ENCODE measurements at places on chromosomes 12 and 14. TPM values are rescaled to one million over a fixed set of nuclear protein-coding genes. Genes with fewer than 3 reads are reported as not detected.
A peak's percentile ranks its signal among the peaks of the same experiment; 100 is the strongest.

- DNase-seq, result no peak
These were observed 57.8 kb upstream of the NAP1L1 start for GRCh38 chr12:76142305-76142704.

DNA sequence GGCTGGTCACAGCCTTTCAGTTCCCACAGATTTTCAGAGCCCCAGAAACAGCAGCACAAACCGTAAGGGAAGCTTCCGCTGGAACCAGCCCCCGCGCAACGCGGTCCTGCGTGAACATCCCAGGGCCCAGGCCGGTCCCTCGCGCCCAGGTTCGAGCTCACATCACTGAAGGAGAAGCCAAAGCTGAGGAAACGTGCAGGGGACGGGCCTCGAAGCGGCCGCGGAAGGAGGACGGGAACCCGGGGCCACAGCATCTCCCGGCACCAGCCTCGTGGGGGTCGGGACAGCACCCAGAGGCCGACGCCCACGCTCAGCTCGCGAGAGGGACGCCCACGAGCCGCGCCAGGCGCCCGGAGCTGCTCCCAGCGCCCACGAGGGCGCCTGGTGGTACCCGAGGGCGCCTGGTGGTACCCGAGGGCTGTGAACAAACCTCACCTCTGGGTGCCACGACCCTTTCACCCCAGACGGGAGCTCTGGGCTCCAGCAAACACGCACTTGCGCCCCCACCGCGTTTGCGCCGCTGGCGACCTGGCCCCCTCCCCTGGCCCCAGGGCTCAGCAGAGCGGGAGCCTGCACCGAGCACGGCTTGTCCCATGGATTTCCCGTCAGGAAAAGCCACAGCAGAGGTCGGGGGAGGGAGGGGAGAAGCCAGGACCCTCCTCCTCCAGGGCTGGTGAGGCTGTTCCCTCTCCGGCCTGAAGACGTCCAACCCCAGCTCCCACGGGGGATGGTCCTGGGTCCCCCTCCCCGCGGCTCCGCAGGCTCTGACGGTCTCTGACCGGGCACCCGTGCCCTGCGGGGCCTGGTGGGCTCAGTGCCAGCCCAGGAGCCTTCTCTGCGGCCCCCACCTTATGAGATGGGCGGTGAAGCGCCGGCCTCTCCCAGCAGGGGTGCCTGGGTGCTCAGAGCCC is 6.9 kb downstream of the LRCOL1 start:
- DNase-seq, result no peak

DNA sequence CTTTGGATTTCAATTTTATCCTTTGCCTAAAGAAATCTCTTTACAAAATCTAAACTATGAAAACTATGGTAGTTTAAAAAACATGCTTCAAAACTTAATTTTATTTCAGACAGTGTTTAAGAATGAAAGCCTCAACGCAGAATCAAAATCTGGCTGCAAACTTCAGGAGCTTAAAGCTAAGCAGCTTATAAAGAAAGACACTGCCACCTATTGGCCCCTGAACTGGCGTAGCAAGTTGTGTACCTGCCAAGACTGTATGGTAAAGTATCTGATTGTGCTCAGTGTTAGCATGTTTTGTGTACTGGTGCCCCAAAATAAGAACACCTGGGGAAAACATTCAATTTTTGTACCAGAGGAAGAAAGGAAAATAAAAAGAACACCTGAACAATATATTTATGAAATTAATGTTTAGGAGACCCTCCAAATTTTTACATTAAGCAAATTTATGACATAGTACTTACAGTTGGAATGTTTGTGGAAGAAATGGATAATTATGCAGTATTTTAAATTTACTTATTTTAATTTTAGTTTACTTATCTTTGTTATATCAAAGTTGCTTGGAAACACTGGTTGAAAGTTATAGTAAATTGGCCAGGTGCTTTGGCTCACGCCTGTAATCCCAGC is 12.2 kb downstream of the UBR7 start:
- peak; percentile 48 for DNase-seq

- peak; percentile 61 for DNase-seq
These were observed 121.7 kb downstream of the RALGAPA1 start for GRCh38 chr14:35687335-35687939.

DNA sequence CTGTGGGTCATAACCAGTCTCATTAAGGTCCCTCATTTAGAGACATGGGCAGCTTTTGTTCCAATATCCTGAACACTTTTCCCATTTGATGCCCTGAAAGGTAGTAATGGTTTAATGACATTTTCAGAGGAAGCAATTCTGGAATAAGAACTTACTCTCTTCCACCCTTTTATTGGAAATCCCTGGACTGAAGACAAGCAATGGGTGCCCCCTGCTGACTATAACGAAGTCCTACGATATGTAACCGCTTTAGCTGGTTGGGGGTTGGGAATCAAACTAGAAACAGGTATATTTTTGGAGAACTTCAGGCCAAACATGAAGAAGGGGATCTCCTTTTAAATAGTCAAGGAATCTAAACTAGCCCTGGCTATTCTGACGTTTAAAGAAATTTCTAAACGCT is 20.5 kb downstream of the SARNP start:
- DNase-seq, result peak; percentile 45

GRCh38 chr14:49972823-49973222 is 79.9 kb downstream of the ARF6 start:
- peak; percentile 84 for DNase-seq

GRCh38 chr12:116945886-116946550 is 35.3 kb downstream of the FBXW8 start:
- DNase-seq, result no peak

- no peak for DNase-seq
These were observed 1.0 kb downstream of the APOF start for GRCh38 chr12:56361487-56362129.

GRCh38 chr14:36525746-36526099 is 5.7 kb upstream of the NKX2-1 start:
- DNase-seq, result no peak

- no peak for DNase-seq
These were observed 15.7 kb upstream of the ANO2 start for GRCh38 chr12:5960783-5961182.

DNA sequence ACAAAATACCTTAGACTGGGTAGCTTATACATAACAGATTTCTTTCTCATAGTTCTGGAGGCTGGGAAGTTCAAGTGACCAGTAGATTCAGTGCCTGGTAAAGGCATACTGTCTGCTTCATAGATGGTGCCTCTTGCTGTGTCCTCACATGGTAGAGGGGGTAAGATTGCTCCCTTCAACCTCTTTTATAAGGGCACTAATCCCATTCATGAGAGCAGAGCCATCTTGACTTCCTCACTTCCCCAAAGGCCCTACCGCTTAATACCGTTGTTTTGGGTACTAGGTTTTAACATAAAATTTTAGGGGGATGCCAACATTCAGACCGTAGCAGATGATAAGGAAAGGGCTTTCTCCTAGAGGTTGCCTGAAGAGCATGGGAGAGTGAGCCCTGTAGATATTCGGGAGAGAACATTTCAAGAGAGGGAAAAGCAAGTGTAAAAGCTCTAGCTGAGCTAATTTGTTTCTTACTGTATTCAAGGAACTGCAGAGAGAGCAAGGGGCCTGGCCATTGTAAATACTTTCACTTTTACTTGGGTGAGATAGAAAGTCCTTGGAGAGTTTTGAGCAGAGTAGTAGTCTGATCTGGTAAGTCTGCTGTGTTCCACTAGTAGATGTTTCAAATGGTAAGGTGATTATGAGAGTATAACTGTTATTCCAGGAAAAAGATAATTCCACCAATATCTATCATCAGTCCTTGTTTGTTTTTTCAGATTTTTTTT is 27.3 kb downstream of the FRS2 start:
- DNase-seq, result no peak

DNA sequence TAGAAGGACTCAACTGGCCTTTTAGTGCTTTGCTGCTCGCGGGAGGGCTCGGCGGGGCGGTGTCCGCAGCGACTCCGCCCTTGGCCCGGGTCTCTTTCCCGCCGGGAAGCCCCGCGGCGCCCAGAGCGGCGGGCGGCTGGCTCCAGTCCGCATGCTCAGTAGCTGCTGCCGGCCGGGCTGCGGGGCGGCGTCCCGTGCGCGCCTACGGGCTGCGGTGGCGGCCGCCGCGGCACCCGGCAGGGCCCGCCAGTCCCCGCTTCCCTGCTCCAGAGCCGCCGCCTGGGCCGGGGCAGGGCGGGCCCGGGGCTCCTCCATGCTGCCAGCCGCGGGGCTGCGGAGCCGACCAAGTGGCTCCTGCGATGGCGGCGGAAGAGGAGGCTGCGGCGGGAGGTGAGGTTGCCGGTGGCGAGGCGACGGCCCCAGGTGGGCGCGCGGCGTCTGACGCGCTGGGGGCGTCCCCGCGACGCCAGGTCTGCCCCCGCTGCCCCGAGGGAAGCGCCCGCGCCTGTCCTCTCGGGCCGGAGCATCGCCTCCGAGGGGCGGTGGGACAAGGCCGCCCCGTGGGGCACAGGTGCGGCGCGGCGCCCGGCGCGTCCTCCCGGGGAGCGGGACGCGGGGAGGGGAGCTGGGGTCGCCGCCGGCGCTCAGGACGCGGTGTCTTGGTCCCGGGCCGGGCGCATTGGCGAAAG is at the start of gene BMAL2:
Gene BMAL2, plus strand, starts transcription at position 123 of the 689 bp plus-strand sequence. Its CDS starts 237 bp downstream, at position 360.
- DNase-seq, result peak; percentile 60

DNA sequence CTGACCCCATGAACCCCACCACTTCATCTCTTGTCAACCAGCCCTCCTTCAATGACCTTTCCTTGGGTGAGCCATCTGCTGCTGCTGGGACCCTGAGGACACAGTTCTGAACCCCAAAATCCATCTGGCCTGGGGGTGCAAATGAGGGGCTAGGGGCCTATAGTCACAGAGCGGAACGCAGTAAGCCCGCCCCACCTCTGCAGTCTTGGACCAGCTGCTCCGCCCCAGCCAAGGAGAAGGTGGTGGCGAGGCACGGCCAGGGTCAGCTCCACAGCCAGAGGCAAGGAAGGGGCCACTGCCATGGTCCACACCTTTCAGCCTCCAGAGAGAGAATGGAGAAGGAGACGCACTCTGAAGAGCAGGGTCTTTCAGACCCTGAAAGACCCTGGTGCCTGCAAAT is 5.1 kb downstream of the TMEM179 start:
- no peak for DNase-seq

DNA sequence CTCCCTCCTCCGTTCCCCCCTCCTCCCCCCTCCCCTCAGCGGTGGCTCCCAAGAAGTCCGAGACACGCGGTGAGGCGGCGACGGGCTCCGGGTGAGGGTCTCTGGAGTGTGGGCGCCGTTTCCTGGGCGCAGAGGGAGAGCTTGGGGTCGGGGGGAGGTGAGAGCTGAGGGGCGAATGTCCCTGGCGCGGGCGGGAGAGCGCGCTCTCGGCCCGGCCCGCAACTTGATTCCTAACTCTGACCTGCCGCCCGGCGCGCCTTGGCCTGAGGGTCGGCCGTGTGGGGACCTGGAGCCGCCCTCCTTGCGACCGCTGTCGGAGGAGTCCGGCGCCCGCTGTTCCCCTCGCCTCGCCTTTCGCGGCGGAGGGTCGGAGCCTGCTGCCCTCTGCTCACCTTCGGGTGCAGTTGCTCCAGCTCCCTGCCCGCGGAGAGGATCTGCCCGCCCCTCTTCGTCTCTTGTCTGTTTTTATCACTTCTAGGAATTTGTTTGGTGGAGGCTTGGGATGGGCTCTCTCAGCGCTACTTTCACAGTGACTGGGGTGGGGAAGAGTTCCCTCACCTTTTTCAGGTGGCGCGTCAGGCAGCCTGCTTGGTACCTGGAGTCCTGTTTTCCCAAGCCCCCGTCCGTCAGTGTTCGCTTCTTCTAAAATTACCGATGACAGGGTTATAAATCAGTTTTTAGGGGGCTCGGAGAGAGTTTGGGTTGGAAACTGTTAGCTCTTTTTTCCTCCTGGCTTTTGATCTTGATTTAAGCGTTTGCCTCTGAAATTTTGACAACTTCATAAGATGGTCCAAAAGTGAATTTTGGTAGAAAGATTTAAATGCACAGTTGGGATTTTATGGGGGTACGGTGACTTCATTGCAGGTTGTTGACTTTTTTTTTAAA is 495 bp downstream of the ADIPOR2 start:
- peak; percentile 41 for DNase-seq

- DNase-seq, result no peak
These were observed 45.2 kb upstream of the TUNAR start for GRCh38 chr14:95831468-95831867.

DNA sequence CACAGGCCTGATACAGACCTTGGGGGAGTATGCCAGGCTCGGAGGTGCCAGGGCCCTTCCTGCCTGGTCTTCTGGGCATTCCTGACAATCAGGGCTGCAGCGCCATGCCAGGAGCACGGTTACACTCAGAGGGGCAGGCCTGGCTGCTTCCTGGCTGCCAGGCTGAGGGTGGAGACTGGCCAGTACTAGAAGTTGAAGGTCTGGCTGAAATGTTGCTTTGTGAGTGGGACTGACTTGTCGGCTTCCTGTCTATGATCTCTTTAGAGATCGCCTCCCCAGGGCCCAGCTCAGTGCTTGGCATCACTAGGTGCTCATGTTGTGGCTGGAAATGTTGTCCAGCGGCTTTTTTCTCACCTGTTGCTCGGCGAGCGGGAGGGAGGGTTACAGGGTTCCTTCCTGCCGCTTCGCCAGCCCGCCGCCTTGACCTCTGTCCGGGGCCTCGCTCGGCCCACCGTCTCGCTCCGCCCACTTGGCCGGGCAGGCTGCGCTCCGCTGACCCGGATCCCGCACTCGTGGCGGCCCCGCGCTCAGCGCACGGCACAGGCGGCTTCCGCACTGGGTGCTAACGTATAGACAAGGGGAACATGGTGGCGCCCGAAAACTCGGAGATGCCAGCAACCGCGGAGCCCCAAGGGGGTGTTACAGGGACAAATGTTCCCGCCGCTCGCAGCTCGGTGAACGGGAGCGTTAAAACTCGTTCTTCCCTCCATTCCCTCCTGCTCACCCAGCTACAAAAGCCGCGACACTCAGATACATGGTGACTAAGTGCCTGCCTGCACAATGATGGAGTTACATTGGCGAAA is 32.6 kb downstream of the PAPLN start:
- no peak for DNase-seq

DNA sequence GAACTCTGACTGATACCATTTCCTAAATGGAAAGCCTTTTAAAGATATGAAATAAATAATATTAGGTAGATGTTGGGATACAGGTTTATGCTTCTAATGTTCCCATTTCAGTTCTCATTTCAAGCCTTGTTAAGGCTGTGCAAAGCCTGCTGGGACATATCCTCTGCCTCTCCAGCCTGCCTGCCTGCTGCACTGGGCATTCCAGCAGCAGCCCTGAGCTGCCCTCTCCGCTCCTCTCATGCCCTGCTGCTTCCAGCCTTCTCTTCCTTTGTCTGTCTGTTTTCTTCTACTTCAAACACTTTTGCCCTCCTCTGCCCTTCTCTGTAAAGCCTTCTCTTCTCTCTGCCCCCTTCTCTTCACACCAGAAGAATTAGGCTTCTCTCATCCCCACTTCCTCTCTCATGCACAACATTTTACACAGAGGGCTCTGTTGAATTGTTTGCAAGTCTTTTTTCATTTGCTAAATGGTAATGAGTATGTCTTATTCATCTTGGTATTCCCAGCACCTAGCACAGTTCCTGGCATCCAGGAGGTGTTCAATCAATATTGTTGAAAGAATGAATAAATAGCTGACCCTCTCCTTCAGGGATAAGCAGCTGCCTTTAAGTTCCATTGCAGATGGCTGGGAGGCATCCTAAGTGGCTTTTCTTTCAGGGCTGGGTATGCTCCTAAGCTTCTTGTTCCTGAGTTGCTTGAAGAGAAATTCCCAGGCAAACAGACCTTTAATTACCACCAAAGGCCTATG is 292.3 kb downstream of the TMEM117 start:
- no peak for DNase-seq

The GPD1 gene
- total RNA-seq, result 8.0 TPM

The SLC17A8 gene
- total RNA-seq, result not detected

The NUAK1 gene
- total RNA-seq, result 1.3 TPM

The LRP6 gene
- 32.2 TPM for total RNA-seq

The SCN8A gene
- 0.05 TPM for total RNA-seq

The TMTC1 gene
- total RNA-seq, result 0.38 TPM

All from HT-29 (cell line).